Activated T-cell treated with anti-CD3 and anti-CD28 coated beads for 1 hour (primary cell): ENCODE measurements at places on chromosomes 3 and 15.
A peak's percentile ranks its signal among the peaks of the same experiment; 100 is the strongest.

- DNase-seq: no peak
Observed at GRCh38 chr3:191240486-191240885, 41.4 kb downstream of the OSTN start.

GRCh38 chr15:51736751-51737521 lies 519 bp downstream of the LYSMD2 start:
- DNase-seq: peak; percentile 38

DNA sequence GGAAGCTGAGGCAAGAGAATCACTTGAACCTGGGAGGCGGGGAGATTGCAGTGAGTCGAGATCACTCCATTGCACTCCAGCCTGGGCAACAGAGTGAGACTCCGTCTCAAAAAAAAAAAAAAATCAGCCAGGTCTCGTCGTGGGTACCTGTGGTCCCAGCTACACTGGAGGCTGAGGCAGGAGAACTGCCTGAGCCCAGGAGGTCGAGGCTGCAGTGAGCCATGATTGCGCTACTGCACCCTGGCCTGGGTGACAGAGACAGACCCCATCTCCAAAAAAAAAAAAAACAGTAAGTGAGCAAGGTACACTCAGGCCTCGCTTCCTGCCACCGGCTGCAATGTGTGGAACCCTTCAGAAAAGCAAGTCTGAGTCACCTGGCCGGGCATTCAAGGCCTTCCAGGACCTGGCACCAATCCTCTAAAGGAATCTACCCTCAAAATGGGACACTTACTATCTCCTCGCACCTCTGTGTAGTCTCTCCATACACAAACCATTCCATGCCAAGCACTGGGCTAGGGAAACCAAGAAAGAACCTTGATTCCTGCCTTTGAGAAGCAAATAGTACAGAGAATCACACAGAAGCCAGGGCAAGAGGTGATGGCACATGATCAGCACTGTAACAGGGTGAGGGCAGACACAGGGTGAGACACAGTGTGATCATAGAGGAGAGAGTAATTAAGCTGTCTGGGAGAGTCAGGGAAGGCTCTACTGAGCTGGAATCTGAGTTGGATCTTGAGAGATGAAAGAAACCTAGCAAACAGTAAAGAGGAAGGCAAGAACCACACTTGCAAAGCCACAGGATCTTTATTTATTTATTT lies 9.7 kb downstream of the SCAMP2 start:
- no peak for DNase-seq

DNA sequence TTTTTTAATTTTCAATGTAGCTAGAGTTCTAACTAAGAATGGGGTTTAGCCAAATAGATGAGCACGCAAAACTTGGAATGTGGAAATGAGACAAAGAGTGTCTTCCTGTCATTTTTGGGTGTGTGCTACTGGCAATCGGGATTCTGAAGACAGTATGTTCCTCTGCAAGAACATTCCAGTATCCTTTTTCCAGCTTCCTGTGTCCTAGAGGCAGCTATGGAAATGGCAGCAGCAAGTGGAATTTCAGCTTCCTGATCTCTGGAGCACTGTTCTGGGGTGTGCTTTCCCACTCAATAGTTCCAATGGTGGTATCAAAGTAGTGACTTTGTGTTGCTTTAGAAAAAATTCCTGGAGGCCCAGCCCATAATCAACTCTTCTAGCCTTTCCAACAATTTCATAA lies 642.9 kb upstream of the KCNMB2 start:
- no peak for DNase-seq

DNA sequence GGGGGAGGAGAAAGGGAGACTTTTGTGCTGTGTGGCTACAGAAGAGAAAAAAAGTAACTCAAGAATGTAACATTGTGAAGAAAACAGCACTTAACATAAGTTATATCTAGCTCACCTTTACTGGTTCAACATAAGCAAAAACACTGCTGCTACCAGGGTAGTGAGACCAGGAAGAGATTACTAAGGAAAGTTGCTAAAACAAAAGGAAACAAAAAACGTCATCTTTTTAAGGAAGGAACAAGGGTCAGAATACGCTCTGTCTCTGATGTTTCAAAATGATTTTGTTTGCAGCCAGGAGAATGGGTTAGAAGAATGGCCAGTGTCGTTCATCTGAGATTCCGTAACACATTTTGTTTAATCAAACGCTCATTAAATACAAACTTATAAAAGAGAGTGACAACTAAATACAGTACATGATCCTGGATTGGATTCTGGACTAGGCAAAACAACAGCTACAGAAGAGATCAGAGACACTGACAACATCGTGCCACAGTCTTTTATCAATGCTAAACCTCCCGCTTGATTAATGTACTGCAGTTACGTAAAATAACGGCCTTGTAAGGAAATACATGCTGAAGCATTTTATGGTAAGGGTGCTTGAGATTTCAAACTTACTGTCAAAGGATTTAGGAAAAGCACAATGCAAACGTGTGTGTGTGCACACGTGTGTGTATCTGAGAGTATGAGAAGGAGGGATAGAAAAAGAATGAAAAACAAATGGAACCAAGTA lies 67.7 kb downstream of the FOXP1 start:
- no peak for DNase-seq

GRCh38 chr15:47473832-47474231 lies 243.5 kb upstream of the SEMA6D start:
- no peak for DNase-seq

- DNase-seq: no peak
Observed at GRCh38 chr3:128278761-128279600, 125.7 kb downstream of the EEFSEC start.

DNA sequence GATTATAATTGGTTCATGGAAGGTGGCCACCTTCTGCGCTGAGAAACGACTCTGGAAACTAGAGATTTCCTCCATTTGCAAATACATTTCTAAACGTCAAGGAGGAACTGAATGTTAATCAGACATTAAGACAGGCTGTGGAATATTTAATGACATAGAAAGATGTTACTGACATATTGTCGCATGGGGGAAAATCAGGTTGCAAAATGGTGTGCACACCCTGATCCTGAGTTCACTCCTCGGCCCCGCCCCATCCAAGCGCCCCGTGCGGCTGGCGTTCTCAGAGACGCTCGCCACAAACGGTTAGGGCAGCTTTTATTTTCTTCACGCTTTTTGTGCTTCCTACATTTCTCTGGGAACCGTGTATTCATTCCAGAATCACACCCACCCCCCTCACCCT lies 10.7 kb downstream of the H1-8 start:
- no peak for DNase-seq

GRCh38 chr3:165502707-165503106 lies 306.5 kb upstream of the SLITRK3 start:
- DNase-seq: no peak

DNA sequence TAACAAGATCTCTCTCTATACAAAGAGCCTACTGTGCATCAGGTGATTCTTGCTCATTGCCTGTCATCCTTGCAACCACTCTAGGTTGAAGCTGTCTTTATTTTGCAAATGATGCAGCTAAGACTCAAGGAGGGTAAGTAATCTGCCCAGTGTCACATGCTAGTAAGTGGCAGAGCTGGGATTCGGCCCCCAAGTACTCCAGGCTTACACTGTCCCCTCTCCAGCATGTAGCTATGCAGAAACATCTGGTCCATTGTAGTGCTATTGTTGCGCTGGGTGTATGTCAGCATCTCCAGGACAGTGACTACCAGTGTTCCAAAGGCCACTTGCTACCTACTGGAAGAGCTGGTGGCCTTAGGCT lies 248.9 kb downstream of the SLCO3A1 start:
- no peak for DNase-seq

DNA sequence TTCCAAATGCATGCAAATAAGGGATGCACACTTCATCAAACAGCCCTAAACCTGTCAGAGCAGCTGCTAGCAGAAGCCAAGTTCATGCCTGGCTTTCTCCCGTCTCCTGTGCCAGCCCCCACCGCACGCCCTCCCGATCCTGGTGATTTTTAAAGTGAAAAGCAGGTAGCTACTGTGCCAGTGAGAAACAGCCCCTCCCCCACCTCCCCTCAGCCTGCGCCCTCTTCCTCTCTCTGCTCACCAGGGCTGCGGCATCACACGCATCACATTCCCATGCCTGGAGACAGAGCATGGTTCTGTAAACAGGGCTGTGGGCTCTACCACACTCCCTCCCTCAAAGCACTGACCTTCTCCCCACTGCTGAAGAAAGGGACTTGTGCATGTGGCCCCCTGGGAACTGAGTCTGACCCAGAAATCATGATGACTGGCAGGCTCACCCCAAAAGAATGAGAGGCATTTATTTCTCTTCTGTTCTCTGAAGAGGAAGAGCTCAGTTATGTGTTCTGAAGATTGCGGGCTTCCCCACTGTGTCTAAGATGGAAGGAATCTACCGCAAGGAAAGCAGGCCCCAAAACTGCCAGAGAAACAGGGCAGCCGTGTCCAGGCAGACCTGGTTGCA lies 14.5 kb upstream of the SLC6A1 start:
- DNase-seq: no peak

- no peak for DNase-seq
Observed at GRCh38 chr3:41106691-41107090, 92.6 kb upstream of the CTNNB1 start.

- DNase-seq: no peak
Observed at GRCh38 chr3:59235634-59236012, 185.8 kb upstream of the CFAP20DC start.

DNA sequence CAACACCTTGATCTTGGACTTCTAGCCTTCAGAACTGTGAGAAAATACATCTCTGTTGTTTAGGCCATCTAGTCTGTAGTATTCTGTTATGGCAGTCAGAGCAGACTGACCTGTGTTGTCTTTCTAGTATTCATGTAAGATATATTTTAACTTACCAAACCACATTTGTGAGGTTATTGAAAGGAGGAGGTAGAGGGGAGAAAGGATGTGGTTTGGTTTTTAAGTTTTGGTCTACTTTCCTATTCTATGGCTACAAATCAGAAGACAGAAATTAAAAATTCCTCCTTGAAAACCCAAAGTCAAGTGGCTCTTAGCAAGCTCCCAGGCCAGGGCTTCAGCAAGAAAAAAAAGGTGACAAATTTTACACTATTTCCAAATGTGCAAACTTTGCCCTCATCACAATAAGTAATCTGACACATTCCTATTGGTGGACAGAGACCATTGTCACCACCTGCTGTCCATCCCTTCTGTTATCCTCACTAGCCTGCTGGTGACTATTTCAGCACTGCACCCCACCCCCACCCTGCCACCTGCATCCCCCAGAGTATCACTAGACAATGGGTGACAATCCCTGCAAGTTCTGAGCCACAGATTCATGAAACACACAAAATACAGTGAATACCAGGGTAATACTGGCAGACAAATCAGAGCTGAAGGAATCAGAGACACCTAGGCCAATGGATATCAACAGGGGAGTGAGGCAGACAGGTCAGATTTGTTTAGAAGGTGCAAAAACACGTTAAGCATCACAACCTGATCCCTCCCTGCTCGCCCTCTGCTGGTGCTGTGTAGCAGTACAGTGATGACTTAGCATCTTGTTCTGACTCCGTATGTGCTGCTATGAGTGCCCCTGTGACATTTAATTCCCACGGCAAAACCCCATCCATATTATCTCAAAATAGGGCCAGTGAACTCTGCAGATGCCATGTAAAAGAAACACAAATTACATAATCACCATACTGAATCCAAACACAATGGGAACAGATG lies 79.0 kb upstream of the DCLK3 start:
- peak; percentile 23 for DNase-seq

- DNase-seq: no peak
Observed at GRCh38 chr3:187342255-187342654, 25.9 kb upstream of the RTP4 start.

- DNase-seq: no peak
Observed at GRCh38 chr15:90173372-90173771, 27.8 kb upstream of the SEMA4B start.
